Umbilical cord (tissue), 2 donors: ENCODE measurements at places on chromosomes 13 and 19. TPM values are rescaled to one million over a fixed set of nuclear protein-coding genes. Genes with fewer than 3 reads are reported as not detected.

Gene PRSS57
- total RNA-seq, result not detected

Gene FLT3
- not detected for total RNA-seq

Gene SMIM44
- not detected for total RNA-seq

Gene AZU1
- total RNA-seq, result not detected

Gene TMC4
- 2.6 TPM for total RNA-seq

Gene FAAP24
- total RNA-seq, result 0.96 TPM

Gene MAU2
- total RNA-seq, result 20.7 TPM

Gene IGFL1
- not detected for total RNA-seq

Gene ANGPTL4
- total RNA-seq, result 5.3 TPM

Gene OLFM4
- total RNA-seq, result 4.3 TPM

Gene KANK3
- total RNA-seq, result 3.9 TPM

Gene FFAR3
- 7.0 TPM for total RNA-seq

Gene ATP8B3
- 1.9 TPM for total RNA-seq

Gene TNNT1
- 0.72 TPM for total RNA-seq

Gene ZNF823
- 22.1 TPM for total RNA-seq

Gene KLK2
- 9.6 TPM for total RNA-seq

Gene MISP
- 5.8 TPM for total RNA-seq

Gene CEACAM5
- 1.2 TPM for total RNA-seq

Gene ZNF418
- total RNA-seq, result 21.2 TPM
